ENCODE measurements at places on chromosomes 1 and 21. TPM values are rescaled to one million over a fixed set of nuclear protein-coding genes. Genes with fewer than 3 reads are reported as not detected.
A peak's percentile ranks its signal among the peaks of the same experiment; 100 is the strongest.

DNA sequence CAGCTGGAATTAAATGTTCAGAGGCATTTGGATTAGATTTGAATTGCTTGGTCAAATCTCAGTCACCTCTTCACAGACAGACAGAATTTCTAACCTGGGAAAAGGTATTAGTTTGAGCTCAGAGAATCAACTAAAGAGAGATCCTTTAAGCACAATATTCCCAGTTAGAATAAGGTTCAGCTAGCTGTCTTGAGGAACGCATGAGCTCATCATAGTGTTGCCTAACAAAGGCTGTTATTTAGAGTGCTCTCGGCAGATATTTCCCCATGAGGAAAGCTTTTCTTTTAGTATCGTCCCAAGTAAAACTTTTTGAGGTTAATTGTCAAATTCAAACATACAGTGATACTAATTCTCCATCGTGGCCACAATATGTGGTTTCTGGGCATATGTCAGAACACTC, 269.9 kb downstream of the HLX start:
- DNase-seq = no peak

DNA sequence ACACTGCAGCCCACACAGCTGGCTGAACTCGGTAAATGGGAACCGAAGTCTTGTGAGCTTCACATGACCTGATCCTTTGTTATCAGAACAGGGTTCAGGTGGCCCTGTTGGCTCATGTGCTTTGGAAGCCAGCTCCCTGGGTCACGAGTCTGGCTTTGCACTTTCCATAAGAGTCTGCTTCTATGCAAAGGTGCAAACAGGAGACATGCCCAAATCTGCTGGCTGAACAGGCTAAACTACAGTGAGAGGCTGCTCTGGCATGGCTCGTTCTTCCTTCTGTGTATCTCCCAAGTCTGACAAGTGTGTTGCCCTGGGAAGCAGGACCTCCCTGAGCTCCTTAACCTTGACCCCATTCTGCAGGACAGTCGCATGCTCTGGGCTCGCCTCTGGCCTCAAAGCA, 549.6 kb downstream of the KIF26B start:
- DNase-seq = no peak

GRCh38 chr1:95171270-95172245, 54.4 kb downstream of the TLCD4 start:
- peak; percentile 73 for DNase-seq

DNA sequence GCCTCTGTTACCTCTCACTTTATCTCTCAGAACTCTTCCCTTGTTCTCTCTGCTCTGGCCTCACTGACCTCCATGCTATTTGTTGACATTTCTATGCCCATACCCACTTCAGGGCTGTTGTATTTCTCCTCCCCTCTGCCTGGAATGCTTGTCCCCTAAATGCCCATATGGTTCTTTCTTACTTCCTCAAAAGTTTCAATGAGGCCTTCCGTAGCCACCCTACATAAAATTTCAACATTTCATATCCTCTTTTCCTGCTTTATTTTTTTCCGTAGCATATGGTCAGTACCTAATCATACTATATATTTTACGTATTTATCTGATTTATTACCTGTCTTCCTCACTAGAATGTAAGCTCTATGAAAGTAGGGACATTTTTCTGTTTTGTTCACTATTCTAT, 47.1 kb upstream of the ZYG11A start:
- no peak for DNase-seq

DNA sequence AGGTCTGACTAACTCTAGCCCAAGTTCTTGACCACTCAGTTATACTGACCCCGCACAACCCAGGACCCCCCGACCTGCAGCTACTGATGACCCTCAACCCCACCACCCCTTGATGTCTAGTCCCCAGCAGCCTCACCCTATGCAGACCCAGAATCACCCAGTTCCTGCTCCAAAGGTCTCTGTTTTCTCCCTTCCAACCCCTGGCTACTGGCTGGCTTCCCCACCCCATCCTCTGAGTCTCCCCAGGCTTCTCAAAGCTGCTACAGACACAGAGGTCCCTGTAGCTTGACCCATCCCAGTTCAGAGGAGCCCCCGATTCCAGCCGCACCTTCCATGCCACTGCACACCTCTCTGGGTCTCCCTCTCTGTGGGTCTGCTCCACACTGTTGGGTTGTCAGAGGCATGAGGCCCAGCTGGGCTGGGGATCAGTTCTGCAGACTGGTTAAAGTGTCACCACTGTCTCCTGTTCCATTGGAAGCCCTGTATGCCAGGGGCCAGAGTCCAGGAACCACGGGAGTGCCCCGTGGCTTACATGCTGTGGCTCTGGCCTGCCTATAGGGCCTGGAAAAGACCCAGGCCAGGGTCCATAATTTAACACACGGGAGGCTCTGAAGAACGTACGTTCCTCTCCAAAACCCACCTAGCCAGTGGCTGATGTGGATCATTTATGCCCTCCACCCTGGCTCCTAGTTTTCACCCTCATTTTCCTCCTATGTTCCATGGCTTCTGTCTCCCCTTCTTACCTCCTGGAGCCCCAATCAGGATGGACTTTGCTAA, 497 bp downstream of the PKLR start:
- DNase-seq = no peak

DNA sequence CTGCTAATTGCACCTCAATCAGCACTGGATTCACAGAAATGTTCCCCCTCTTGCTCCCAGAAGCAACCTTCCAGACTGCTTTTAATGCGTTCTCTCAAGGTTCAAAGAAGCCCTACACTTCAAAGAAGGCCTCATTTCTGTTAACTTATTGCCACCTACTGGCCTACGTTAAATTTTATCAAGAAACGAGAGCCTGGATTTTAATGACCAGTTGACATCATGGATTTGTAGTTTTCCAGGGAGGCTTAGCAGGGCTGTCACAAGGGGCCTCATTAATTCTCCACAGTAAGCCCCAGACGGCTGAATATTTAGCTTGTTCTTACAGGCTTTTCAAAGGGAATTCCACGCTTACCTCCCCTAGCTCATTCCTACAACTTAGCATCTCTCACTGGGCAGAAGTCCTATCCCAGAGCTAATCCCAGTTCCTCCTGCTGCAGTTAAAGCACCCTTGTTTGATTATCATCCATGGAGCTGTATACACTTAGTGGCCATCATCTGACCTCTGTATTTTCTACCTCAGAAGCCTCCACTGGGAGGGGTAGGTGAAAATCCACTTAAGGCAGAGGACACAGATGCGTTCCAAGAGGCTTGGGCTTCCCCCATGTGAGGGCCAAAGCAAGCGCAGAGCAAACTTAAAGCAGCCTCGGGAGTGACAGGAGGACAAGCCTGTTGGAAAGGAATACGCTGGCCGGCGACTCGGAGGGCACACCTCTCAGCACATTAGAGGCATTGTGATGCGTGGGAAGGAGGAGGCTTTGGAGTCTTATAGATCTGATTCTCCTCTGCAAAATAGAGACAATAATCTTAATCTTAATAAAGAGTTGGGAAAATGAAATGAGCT, 32.2 kb upstream of the CYP4X1 start:
- DNase-seq = no peak

- no peak for DNase-seq
These were observed 52.5 kb downstream of the POU2F1 start for GRCh38 chr1:167273027-167273800.

- DNase-seq = no peak
These were observed 509.6 kb upstream of the CXADR start for GRCh38 chr21:17003258-17003615.

GRCh38 chr1:180112984-180113647, 41.6 kb upstream of the QSOX1 start:
- no peak for DNase-seq

PPIAL4G gene
- total RNA-seq = 1.3 TPM

MTARC1 gene
- total RNA-seq = 11.3 TPM

VHLL gene
- total RNA-seq = 0.64 TPM

TNFSF4 gene
- 2.3 TPM for total RNA-seq

DISP3 gene
- 55.6 TPM for total RNA-seq

FOXO6 gene
- 1.3 TPM for total RNA-seq

FCRL4 gene
- total RNA-seq = not detected
